ENCODE measurements at places on chromosomes 16 and 17.

DNA sequence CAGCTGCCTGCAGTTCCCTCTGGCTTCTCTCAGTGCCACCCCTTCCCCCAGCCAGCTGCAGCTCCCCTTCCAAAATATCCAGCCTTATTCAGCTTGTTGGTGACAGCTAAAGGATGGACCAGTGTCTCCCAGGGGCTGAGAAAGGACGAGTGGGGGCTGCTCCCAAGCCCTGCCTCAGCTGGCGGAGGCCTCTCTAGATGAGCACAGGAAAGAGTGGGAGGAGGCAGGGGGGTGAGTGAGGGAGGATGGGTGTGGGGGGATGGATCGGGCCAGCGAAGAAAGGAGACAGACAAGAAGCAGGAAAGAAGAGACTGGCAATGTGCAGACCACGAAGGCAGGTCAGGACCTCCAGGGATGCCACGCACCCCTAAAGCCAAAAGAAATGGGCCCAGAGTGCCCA is 17.5 kb downstream of the PIPOX start:
- DNase-seq, result no peak

GRCh38 chr17:64491034-64491860 is 5.6 kb downstream of the POLG2 start:
- no peak for DNase-seq

GRCh38 chr16:66953462-66954096 is 7.5 kb upstream of the CES3 start:
- no peak for DNase-seq

DNA sequence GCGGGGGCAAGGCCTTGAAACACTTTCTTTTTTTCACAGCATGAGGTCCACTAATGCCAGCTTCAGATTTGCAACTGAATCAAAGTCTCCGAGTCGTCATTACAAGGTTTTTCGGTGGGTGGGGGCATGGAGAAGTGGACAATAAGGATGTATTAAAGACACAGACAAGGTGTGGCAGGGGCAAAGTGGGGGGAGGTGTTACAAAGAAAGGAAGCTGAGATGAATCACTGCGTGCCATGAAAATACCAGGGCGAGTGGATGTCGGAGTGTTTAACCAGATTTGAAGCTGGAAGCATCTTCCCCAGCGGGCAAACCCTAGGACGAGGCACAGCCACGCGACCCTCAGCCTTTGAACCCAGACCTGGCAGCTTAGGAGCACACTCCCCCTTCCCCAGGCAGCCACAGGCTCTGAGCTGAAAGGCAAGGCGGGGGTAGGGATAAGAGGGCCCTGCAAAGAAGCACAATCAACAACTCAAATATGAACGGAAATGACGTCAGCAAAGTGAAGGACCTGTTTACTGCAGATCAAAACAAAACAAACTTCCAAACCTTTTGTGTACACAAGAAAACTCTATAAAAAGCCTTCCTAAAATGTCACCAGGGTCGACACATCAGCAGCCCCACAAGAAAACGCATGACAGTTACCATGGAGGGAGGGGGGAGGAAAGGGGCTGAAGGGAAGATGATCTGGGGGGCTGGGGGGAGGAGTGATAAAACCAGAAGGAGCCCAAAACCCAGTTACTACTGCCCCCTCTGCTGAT is 5.6 kb upstream of the ZFHX3 start:
- DNase-seq, result no peak

GRCh38 chr16:84555418-84556196 is 51.1 kb upstream of the MEAK7 start:
- no peak for DNase-seq

GRCh38 chr16:86909359-86910160 is 331.2 kb downstream of the FOXL1 start:
- no peak for DNase-seq

DNA sequence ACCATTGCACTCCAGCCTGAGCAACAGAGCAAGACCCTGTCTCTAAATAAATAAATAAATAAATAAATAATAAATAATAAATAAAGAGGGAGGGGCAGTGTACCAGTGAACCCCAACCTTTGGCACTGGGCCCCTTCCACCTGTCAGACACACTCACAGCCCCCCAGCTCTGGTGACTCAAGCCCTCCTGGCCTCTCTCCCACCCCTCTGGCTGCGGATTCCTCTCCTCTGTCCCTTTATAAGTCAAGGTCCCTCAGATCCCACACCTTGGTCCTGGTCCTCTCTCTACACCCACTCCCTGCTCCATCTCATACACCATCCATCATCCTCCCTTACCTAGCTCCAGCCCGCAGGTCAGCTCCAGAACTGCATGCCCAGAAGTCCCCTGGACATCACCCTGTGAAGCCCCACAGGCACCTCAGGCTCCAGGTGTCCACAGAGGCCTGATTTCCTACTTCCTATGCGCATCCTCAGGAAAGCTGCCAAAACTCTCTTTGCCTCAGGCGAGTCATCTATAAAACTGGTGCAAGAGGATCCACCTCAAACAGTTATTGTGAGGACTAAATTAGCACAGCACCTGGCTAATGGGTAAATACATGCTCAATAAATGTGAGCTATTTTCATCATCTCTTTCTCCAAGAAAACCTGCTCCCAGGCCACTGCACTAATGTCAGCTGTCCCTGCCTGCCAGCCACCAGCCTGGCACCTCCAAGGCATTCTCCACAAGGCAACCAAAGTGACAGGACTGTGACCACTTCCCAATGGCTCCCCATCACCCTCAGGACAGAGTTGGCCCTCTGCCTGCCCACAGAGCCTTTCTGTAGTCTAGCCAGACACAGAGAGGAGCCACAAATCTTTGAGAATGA is 46.8 kb downstream of the BEAN1 start:
- no peak for DNase-seq

DNA sequence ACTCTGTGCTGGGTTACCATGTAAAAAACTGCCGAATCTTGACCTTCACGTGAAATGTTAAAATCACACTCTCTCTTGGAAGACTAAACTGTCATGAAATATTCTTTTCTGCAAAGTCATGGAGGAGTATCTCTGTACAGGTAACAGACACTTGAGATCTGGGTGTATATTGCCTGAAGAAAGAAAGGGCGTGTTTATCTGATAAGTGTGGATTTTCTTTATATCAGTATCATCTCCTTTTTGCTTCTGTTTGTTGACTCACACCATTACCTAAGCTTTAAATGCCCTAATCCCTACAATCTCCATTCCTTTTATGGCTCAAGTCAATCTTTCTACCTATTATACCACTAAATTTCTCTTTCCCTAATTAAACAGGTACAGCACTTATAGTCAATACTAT is 673.2 kb upstream of the SOX9 start:
- DNase-seq, result no peak

DNA sequence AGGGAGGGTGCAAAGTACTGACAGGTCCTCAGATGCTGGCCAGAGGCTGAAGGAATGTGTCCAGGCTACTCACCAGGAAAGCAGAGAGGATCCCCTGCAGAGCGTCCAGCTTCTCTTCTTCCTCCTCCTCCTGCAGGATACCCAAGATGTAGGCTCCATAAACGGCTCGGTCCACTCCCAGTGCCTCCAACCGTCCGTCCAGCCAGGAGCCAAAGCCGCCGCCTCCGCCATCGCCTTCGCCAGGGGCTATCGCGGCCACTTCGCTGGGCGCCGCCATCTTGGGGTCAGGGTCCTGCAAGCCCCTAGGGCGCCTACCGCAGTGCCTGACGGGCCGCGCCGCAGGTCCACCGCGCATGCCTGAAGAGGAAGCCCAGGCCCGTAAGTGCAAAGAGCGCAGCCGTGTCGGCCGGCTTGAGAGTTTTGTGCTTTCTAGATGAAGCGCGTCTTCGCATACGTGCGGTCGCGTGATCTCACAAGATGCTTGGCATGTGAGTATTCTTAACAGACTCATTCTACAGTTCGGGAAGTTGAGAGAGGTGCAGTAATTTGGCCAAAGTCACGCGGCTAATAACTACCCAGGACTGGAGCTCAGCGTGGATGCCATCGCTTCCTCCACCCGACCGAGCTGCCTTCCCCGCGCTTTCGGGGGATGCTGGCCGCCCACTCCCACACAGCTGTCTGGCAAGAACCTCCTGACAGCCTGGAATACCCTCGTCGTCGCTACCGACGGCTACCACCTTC is at the start of gene CCDC43:
CCDC43 (minus strand) TSS at position 300 of the 741 bp plus-strand sequence; CDS start at position 277, 23 bp downstream.
- peak; percentile 78 for DNase-seq

DNA sequence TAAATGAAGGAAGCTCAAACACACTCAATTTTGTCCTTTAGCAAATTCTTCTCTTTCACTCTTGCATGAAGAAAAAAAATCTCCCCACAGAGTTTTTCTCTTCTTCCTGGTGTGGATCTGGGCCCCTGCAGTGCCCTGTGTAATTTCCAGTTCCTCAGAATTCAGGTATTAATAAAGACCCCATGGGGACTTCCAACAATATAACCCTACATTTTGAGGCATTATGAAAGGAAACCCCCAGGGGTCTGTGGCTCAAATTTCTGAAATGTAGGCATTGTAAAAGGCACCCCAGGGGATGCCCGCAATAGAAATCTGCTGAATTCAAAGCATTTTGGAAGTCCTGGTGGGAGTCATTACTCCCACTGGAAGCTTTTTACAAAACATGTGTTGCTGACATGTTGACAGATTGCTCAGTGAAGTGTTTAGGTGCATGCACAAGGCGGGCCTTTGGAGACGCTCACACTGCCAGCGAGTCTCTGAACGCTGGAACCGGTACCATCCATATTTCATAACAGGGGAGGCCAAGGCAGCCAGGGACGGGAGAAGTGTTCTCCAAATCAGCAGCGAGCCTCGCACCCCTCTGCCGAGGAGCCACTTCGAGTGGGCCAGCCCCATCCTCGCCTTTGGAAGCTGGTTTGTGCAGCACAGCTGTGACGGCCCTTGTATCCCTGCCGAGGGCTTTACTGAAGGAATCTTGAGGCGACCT is 154.0 kb downstream of the ZNF423 start:
- DNase-seq, result no peak

GRCh38 chr17:15943971-15944758 is 765 bp upstream of the ADORA2B start:
- no peak for DNase-seq

DNA sequence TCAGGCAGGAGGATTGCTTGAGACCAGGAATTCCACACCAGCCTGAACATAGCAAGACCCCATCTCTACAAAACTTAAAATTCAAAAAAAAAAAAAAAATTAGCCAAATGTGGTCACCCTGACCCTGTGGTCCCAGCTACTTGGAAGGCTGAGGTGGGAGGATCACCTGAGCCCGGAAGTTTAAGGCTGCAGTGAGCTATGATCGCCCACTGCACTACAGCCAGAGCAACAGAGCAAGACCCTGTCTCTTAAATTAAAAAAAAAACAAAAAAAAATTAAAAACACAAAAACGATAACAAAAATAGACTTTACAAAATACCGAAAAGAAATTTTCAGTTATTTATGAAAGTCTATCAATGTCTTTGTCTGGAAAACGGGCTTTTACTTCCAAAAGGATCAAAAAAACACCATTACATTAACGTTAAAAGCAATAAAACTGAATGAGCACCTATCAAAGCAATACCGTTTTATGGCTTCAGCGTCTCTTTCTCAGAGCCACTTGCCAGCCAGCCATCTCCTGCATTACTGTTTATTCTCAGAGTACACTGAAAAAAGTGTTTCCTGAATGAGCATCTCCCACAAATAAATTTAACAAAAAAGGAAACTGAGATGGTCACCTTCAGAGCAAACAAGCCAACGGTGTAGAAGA is 6.1 kb downstream of the USP7 start:
- no peak for DNase-seq

- DNase-seq, result no peak
Measured at GRCh38 chr16:29307598-29308507, 98.7 kb downstream of the NPIPB11 start.

- no peak for DNase-seq
Measured at GRCh38 chr17:55162556-55162946, 102.2 kb upstream of the HLF start.

DNA sequence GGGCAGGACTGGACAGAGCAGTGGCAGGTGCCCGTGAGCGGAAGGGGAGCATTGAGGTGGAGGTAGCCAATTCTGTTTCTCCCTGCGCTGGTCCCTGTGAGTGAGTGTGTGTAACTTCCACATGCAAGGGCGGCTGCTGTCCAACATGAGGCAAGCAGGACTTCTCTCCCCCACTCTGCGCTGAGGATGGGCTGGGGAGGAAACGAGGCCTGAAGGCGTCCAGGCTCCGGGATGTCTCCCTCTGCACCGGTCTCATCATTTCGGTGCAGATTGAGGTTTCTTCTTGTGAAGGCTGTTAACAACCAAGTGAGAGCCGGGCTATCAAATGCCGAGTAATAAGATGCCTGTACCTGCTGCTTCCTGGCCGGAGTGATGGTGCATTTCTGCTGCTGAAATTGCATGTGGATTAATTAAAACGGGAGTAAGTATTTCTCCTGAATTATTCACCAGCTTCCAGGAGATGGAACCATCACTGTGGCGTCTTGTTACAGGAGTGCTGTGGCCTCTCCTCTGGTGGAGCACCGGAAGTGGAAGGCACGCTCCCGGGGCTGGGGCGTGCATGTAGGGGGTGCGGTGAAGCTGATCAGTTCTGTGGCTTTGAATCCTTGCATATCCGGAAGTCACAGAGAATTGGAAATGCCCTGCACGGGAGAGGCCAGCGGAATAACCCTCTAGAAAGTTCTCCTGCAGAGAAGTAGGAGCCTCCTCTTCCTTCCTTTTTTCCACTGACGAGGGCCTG is 41.7 kb upstream of the MGAT5B start:
- no peak for DNase-seq

DNA sequence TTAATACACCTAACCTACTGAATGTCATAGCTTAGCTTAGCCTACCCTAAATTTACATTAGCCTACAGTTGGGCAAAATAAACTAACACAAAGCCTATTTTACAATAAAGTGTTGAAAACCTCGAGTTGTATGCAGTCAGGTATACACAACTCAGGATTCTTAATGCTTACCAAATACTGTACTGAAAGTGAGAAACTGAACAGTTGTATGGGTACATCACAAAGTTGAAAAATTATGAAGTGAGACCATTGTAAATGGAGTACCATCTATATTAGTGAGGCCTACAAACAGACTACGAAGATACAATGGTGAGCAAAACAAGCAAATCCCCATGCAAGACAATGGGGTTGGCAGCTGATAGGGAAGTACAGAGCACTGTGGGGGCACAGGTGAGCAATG is 79.7 kb downstream of the VAT1L start:
- no peak for DNase-seq

DNA sequence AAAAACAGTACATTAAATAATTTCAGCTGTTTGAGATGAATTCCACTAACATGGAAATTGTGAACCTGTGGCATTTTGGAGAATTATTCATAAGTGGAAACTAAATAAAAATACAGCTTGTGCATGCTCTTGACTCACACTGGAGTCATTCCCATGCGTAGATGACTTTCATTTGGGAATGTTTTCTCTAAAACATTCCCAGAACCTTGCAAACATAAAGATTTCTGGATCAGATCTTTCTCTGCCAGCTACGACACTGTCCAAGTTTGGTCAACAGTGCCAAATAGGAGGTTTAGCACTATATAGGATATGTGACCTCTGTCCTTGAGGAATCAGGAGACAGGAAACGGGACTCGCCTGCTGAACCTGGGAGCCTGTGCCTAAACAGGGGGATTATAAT is 400.9 kb downstream of the SLC39A11 start:
- DNase-seq, result no peak

Data from stimulated activated CD4-positive, alpha-beta T cell treated with anti-CD3 and anti-CD28 coated beads, Interleukin-1b, Interleukin-23, amount 100 ng/mL, for 1 hour (primary cell).